Activated T-cell treated with anti-CD3 and anti-CD28 coated beads, Interleukin-2, amount 50 U/mL, for 4 hours (primary cell): ENCODE measurements at places on chromosomes 2 and 18. TPM values are rescaled to one million over a fixed set of nuclear protein-coding genes. Genes with fewer than 3 reads are reported as not detected.

Gene C2orf69
- 17.8 TPM for total RNA-seq

Gene PMAIP1
- 79.7 TPM for total RNA-seq

Gene CGREF1
- 2.6 TPM for total RNA-seq

Gene CFAP65
- total RNA-seq = not detected

Gene RGPD3
- total RNA-seq = 0.33 TPM

Gene CHRND
- not detected for total RNA-seq

Gene CXCR1
- not detected for total RNA-seq
